HTR-8/SVneo (cell line): ENCODE measurements at places on chromosomes 7 and 10.
A peak's percentile ranks its signal among the peaks of the same experiment; 100 is the strongest.

DNA sequence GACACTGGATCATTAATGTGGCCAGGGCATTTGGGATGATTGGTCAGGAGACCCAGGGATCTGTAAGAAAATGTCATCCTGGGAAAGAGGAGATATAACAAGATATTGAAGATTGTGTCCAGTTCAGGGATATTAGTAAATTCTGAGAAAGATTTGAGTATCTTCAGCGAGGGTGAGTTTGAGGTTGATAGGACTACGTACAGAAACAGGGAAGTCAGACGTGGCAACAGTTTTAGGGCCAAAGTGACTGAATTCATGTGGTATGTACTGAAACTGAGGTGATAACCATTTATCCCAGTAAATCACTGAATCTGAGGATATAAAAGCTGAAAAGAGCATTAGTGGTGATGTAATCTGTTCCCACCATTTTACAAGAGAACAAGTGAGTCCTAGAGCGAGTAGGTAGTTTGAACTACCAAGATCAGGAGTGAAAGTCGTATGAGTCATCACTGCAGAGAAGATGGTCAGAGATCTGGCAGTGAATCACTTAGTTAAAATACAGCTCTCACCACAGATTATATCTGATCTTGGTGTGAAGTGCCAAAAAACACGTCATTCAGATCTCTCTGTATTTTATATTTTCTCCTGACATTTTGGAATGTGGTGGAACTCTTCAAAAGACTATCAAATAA, 220.5 kb downstream of the CDK14 start:
- DNase-seq, result peak; percentile 54

- no peak for DNase-seq
These were observed 14.8 kb downstream of the PDAP1 start for GRCh38 chr7:99393355-99394187.

GRCh38 chr10:65033957-65034356, 1512.8 kb downstream of the REEP3 start:
- DNase-seq, result no peak

DNA sequence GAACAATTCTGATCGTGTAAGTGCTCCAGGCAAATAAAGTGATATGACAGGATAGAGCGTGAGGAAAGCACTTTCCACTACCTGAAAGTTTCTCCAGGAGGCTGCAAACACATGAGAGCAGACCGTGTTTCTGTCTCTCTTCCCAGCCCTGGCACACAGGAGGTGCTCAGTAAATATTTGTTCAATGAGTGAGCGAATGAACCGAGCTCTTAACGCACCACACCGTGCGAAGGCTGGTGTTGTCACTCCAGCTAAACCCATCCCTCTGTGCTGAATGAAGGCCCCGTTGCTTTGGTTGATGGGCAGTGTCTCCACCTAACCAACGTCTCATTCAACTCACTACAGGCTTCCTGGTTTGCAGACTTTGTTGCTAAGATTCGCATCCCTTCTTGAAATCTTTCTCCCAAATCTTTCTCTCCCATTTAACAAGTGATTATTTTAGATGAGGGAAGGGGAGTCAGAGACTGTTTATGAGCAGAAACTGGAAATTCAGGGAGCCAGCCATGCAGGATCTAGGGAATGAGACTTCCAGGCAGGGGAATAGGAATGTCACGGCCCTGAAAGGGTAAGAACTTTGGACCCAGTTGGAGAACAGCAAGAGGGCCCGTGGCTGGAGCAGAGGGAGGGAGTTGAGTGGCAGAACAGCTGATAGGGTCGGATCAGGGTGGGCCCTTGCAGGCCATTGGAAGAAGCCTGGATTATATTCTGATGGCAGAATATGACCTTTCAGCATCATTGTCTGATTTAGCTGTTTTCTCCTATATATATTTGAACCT, 282.6 kb downstream of the CAMK1D start:
- DNase-seq, result no peak

DNA sequence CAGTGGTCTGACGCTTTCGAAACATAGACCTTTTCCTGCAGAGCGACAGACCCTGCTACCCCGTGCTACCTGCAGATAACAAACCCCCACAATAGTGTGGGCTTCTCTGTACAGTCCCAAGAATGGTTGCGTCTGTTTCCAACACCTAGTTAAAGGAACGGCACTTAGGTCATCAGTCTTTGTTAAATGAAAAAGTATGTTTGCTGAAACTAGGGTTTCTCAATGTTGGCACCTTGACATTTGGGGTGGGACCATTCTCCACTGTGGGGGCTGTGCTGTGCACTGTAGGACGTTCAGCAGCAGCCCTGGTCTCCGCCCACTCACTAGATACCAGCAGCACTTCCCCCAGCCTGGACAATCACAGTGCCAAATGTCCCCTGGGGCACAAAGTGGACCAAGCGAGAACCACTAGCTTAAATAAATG, 13.7 kb downstream of the TECTB start:
- no peak for DNase-seq

GRCh38 chr7:70263471-70264255, 665.4 kb downstream of the AUTS2 start:
- no peak for DNase-seq

- no peak for DNase-seq
These were observed 64.4 kb upstream of the AHR start for GRCh38 chr7:17234030-17234397.

- no peak for DNase-seq
These were observed 269.3 kb downstream of the POLR1F start for GRCh38 chr7:19439517-19439916.

GRCh38 chr10:103124420-103125096, 68.5 kb downstream of the NT5C2 start:
- no peak for DNase-seq

DNA sequence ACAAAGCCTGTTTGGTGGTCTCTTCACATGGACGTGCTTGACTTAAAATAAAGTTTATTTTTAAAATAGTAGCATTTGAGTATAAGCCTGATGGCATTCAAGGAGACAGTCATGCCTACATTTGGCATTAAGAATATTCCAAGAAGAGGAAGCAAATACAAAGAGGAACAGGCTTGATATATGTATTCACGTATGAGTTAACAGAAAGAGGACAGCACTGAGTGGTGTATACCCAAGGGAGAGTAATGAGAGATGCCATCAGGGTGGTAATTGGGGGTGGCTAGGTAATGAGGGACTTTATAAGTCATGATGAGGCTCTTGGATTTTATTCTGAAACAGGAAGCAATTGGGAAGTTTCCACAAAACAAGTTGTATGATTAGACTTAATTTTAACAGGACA, 363.3 kb downstream of the SEMA3D start:
- no peak for DNase-seq

GRCh38 chr7:108650467-108650866, 80.8 kb downstream of the DNAJB9 start:
- no peak for DNase-seq

- no peak for DNase-seq
These were observed 28.3 kb downstream of the ABCB4 start for GRCh38 chr7:87447116-87447635.

DNA sequence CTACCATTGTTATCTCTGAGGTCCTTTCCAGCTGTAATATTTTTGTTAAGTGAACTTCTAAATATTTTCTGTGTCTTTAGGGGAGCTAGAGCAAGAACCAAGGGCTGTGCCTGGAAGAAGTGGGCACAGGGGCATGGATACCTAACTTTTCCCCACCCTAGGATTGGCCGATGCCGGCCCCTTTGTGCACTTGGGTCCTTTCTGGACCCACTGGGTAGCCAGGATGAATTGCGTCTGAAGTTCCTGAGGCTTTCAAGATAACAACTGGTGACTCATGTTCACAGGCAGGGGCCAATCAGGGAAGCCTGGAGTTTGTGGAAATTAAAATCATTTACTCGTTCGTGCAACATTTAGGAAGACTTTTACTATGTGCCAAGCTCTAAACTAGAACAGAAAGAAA, 758 bp downstream of the DPCD start:
- DNase-seq, result no peak

DNA sequence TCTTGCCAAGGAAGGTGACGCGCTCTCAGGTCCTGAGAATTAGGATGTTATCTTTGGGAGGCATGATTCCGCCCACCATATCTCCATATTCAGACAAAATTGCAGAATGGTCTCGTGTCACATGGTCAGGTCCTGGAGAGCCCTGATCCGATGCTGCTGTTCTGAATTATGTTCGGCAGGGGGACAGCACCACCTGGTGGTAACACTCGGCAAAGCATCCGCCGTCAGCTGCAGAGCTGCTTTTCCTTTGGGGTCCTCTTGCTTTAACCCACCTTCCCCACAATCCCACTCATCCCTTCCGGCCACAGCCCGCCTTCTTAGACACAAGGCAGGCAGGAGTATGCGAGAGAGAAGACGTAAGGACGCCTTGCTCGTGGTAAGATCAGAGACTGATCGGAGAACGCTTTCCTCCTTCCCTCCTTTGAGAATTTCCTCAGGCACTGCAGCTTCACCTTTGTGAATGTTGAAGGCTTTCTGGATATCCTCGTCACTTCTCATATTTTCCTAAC, 327.8 kb upstream of the C7orf33 start:
- DNase-seq, result peak; percentile 58

DNA sequence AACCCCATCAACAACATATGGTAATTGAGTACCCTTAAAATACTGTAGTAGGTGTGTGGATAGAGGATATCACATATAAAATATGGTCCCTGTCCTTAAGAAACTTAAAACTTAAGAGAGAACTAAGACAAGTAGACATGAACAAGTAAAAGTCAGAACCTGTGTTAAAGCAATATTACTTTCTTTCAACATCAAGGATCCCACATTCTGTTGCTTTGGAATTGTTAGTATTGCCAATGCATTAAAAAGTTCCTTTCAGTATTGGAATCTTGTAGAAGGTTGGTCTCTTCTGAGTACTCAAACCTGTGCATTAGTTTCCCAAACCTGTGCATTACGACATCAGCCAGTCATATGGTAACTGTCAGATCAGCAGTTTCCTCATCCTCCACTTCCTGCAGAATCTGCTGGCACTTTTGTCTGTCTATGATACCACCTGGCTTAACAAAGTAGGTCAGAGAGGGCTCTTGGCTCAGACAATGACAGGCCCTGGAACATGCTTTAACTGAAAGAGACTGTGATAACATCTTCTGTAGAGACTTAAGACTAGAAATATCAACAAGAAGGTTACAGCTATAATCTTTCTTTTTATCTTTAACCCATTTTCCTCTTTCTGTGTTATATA, 56.5 kb downstream of the CCDC71L start:
- no peak for DNase-seq

GRCh38 chr10:71694567-71694968, 25.0 kb downstream of the C10orf105 start:
- no peak for DNase-seq

DNA sequence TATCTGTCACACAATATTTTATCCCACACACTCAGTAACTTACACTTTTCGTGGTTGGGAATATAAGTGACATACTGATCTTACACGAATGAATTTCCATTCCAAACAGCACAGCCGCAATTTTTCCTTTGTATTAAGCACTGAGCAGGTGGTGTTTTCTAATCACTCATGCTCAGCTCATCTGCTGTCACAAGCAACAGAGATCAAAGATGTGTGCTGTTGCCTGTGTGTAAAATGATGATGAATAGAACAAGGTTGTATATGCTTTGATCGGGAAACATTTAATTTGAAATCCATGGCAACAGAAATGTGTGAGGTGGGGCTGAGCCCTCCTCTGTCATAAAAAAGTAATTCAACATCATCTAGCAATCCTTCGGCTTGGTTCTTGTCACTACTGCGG, 927.7 kb upstream of the MBL2 start:
- no peak for DNase-seq

GRCh38 chr7:7740037-7740355, 21.6 kb upstream of the RPA3 start:
- no peak for DNase-seq

GRCh38 chr7:151373599-151373998, 32.0 kb downstream of the NUB1 start:
- DNase-seq, result no peak

- no peak for DNase-seq
These were observed 31.7 kb upstream of the SYPL1 start for GRCh38 chr7:106143711-106144337.

DNA sequence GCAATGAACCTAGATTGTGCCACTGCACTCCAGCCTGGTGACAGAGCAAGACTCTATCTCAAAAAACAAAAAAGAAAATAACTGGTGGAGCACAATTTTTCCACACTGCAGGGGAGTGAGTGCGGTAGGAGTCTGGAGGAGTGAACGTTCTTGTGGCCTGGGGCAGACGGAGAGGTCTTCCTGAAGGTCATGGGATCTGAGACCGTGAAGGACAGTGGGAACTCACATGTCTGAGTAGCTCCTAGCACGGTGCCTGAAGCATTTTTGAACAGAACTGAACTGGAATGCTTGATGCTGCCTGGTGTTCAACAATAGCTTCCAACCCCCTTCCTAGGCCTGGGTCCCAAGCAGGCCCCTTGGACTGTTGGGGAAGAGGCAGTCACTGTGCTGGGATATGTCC, 84.3 kb upstream of the PODXL start:
- DNase-seq, result no peak

GRCh38 chr10:68303849-68304412, 27.9 kb upstream of the HNRNPH3 start:
- no peak for DNase-seq

- no peak for DNase-seq
These were observed 286.1 kb upstream of the KLF6 start for GRCh38 chr10:4070921-4071660.

DNA sequence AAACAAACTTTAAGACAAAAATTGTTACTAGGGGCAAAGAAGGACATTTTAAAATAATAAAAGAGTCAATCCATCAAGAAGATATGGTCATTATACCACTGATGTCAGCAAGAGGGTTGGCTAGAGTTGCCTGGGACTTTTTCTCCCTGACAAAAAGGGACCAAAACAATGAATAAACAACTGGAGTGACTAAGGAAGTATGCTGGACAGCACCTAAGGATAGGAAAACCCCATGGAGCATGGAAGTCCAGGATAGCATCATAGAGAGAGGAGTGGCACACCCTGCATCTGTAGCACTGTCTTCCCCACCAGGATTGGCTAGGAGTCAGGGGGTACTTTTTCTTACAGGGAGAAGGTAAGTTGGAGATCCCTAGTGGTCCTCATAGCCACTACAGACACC, 73.5 kb upstream of the MACROH2A2 start:
- DNase-seq, result no peak

- no peak for DNase-seq
These were observed 227.4 kb upstream of the SP4 start for GRCh38 chr7:21200503-21200902.

- no peak for DNase-seq
These were observed 67.8 kb upstream of the PPP2R2D start for GRCh38 chr10:131833013-131833412.

DNA sequence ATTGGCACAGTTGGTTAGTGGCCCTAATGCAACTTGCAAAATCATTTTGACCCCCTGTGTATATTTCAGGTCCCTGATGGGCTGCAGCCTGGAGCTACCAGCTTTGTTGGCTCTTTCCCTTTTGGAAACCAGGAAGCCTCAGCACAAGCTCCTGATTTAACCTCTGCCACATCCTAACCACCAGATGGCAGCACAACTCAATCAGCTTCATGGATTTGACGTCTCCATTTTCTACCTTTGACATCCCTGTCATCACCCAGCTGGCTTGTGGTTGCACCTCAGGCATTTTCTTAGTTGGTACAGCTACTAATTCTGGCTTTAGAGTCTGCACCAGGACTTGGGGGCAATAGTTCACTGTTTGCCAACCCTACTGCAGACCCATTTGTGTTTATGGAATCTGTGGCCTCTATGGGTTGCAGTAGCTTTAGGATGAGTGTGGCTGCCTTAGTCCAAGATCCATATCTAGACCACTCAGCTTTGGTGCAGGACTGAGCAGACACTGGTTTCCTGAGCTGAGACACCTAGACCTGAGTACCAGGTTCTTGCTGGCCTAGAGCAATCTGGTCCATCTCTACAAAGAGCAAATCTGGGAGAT, 456.2 kb downstream of the REEP3 start:
- peak; percentile 27 for DNase-seq
